ENCODE measurements at places on chromosomes 3 and 15. TPM values are rescaled to one million over a fixed set of nuclear protein-coding genes. Genes with fewer than 3 reads are reported as not detected.

The ADAMTS9 gene
- 58.7 TPM for polyA plus RNA-seq

The TICRR gene
- polyA plus RNA-seq: 8.1 TPM

The ZBED2 gene
- 0.20 TPM for polyA plus RNA-seq

GRCh38 chr3:67077656-67078055 lies 79.5 kb downstream of the KBTBD8 start:
- no peak for DNase-seq

DNA sequence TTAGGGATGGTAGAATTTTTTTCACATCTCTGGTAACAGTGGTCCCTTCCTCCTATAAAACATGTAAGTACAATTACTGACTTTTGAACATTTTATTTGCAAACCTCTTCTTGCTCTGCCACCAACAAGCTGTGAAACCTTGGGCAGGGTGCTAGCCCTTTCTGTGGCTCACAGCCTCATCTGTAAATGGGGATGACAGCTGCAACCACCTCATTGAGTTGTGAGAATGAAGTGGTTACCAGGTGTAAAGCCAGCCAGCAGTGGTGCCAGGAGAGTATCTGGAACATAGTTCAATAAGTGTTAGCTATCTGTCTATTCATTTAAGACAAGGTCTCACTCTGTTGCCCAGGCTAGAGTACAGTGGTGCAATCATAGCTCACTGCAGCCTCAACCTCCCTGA lies 278.1 kb downstream of the ERC2 start:
- DNase-seq: no peak

GRCh38 chr3:114694251-114694650 lies 400.4 kb downstream of the TIGIT start:
- no peak for DNase-seq

GRCh38 chr3:124229420-124229819 lies 237.5 kb upstream of the ROPN1 start:
- no peak for DNase-seq

DNA sequence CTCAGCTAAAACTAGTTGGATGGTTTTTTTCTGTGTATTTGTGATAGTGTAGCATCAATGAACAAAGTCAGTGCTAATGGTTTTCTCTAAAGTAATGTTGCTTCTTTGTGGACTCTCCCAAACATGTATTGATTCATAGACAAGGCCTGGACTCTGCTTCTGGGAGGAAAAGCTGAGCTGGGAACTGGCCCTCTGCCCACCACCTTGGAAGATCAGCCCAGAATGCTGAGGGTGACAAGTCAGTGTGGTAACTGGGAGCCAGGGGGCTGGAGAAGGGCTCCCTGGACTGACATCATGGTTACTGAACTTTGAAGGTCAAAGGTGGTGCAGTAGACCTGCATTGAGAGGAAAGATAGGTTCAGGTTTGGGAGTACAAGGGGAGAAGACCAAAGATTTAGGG lies 3.0 kb downstream of the ARHGAP31 start:
- no peak for DNase-seq

DNA sequence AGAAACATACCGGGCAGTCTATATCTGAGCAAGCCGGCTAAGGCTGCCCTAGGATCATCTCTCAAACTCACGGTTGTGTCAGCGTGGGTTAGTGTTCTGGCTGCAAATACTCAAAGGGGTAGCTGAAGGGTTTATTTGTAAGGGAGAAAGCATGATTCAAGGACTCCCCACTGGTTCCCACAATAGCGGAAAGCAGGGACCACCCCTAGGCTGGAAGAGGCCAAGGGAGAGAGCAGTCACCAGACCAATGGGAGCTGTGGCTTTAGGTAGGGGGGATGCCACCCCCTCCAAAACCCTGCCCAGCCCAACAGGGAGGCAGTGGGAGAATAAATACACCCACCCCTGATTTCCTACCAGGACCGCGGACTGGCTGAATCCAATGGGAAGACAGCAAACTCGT lies 7.3 kb upstream of the LMCD1 start:
- DNase-seq: no peak

All from right lung (tissue), 10 donors.